ENCODE measurements at places on chromosomes 4 and X. TPM values are rescaled to one million over a fixed set of nuclear protein-coding genes. Genes with fewer than 3 reads are reported as not detected.
A peak's percentile ranks its signal among the peaks of the same experiment; 100 is the strongest.

GRCh38 chr4:148630051-148630450 lies 187.8 kb upstream of the NR3C2 start:
- DNase-seq = no peak

Gene EFHC2
- total RNA-seq = 4.3 TPM

Gene LUZP4
- total RNA-seq = not detected

Gene TRIM61
- 1.5 TPM for total RNA-seq

- no peak for DNase-seq
Observed at GRCh38 chrX:100883654-100884053, 9.5 kb upstream of the NOX1 start.

GRCh38 chr4:70902577-70903290 lies 565 bp downstream of the MOB1B start:
- peak; percentile 78 for DNase-seq

DNA sequence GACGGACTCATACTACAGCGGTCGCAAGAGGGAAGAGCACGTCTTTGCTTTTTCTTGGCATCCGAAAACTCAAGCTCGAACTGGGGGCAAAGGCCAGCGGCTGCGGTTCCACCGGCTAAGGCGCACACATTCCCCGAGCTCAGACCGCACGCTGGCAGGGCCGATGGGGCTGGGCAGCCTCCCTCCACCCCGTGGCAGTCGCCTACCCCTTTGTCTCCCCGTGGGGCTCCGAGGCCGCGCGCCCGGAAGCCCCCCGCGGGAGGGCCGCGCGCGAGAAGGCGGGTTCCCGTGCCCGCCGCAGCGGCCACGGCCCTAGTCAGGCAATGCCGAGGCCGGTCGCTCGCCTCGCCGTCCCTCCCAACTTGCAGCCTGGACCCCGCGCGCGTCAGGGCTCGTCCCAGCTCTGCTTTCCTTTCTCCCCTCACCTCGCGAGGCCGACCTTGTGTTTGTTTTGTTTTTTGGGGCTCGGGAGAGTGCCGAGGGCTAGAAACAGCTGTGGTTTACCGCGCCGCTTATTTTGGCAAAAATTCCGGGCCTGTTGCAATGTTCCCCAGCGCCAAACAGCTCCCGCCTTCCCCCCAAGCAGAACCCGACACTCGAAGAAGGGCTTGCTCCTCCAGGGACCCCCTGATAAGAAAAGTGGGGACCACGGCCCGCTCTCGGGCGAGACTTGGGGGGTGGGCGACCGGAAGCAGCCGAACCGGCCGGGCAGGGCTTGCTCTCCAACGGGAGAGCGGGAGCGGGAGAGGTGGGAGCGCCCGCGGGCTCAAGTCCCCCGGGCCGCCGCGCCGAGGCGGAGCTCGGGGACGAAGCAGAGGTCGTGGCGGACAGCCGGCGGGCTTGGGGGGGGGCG lies 561 bp upstream of the N4BP2 start:
- DNase-seq = peak; percentile 80

- DNase-seq = no peak
Observed at GRCh38 chr4:74009307-74009706, 10.8 kb upstream of the CXCL5 start.

DNA sequence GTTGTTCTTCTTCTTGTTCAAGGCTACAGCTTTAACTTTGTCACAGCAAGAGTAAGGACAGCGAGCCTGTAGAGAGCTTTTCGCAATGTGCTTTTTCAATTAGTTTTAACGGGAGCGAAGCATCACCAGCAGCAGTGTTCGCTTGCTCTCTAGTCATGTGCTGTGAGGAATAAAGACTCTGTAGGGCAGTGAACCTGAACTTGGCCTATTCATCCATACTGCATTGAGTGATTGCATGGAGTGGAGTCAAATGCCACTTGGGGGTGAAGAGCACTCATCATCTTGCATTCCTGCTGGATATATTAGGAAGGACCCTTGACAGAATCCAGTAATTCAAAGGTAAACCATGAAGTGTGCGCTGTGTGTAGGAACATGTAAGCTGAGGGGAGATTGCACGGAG lies 240.0 kb downstream of the FRMPD4 start:
- DNase-seq = no peak

DNA sequence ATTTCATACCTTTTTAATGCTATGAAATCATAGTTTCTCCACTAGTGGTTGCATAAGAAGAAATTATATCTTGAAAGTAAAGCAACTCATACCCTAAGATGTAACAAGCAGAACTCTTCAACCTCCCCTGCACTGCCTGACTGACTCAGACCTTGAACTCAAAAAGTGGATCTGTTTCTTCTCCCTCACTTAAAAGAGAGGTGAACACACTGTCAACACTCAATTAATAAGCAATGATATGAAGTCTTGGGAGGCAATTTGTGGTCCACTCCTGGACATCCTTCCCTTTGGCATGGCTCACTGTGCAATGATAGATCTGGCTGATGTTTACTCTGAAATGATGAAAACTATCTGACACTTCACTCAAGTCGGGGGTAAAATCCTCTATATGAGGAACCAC lies 282.0 kb upstream of the DKK2 start:
- no peak for DNase-seq

GRCh38 chr4:131304686-131305085 lies 1844.4 kb upstream of the PCDH10 start:
- no peak for DNase-seq

- no peak for DNase-seq
Observed at GRCh38 chr4:158787709-158788475, 19.1 kb downstream of the FNIP2 start.

GRCh38 chrX:148610328-148610698 lies 109.9 kb downstream of the AFF2 start:
- DNase-seq = no peak

DNA sequence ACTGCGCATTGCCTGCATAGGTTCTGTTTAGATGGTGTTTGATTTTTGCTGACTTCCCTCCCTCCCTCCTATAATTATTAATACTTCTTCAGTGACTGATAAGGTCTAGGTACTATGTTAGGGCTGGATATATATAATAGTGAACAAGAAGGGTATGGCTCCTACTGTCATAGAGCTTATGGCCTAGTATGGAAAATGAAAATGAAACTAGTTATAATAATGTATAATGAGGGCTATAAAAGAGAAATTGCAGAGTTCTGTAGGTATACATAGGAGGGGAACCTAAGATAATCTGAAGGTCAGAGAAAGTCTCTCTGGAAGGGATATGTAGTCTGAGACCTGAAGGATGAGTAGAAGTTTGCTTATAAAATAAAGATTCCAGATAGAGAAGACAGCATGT lies 102.1 kb downstream of the DCK start:
- DNase-seq = no peak

Gene TLR2
- 5.1 TPM for total RNA-seq

DNA sequence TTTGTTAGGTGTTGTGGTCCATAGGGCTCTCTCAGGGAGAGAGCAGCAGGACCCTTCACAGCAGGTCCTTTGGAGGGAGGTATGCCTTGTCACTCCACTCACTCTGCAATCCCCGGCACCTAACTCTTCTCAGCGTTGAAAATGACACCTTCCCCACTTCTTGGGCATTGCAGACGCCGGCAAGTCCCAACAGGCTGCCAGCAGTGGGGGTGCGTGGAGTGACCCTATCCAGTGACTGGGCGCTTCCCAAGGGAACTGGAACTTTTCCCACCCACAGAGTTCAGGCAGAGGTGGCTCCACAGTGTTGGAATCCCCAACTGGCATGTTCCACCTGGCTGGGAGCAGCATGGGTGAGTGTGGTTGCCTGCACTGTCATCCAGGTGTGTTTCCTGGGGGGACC lies 705.1 kb upstream of the FRG1 start:
- DNase-seq = no peak

Gene SYN1
- 12.1 TPM for total RNA-seq

DNA sequence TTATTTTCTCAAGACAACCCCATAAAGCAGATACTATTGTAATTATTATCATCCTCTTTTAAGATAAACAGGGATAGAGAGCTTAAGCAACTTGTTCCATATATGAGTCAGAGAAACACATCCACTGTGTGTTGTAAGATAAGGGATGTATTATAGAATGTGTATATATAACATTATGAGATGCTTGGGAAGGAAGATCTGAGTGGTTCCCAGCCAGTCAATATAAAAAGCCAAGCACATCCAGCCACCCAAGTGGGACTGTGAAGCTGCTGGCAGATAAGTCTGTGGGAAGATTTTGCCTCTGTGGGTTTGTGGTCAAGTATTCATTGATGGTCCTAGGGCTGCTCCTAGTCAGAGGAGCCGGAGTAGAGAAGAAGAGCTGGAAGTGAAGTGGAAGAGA lies 16.5 kb upstream of the BMPR1B start:
- no peak for DNase-seq

GRCh38 chr4:142801966-142802365 lies 44.1 kb downstream of the INPP4B start:
- no peak for DNase-seq

DNA sequence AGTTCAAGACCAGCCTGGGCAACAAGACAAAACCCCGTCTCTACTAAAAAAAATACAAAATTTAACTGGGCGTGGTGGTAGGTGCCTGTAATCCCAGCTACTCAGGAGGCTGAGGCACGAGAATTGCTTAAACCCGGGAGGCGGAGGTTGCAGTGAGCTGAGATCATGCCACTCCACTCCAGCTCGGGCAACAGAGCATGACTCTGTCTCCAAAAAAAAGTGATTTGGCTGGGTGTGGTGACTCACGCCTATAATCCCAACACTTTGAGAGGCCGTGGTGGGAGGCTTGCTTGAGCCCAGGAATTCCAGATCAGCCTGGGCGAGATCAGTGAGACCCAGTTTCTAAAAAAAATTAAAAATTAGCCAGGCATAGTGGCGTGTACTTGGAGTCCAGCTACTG lies 4.1 kb downstream of the OPHN1 start:
- no peak for DNase-seq

Gene BEX4
- 34.3 TPM for total RNA-seq

GRCh38 chr4:113878668-113879067 lies 100.8 kb downstream of the ARSJ start:
- DNase-seq = no peak

- no peak for DNase-seq
Observed at GRCh38 chr4:174538123-174538875, 16.0 kb upstream of the HPGD start.

DNA sequence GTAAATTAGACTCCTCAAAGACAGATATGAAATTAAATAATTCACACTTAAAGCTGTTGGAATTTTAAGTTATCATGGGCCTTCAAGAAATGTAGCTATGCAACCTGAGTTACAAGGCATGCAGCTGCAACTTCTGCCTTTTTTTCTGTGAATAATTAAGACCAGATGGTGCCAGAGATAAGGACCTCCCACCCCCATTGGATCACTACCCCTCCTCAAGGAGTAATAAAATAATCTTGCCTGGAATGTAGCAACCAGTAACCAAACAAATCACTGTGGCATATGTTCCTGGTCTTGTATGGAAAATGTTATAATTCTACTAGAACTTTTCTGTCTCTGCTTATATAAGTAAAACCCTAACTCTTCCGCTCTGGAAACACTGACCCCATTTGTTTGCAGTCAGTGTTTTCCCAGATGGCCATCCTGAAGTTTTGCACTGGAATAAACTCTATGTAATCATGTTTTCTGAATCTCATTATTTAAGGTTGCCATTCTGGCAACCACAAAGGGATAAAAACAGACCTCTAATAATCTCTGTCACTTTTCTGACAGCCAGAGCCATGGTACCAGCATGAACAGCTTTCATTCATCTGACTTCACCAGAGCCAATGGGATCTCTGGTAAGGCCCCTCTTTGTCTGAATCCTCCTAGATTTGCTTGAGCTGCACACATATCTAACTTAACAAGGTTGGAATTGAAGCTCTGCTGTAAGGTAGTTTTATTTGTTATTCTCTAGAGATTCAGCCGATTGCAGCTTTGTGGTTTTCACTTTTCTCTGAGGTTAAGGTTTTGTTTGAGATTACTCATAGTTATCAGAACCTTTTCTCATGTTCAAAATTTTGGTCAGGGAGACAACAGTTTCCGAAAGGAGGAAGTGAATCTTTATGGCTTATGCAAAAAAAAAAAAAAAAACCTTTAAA lies 274.6 kb downstream of the NAF1 start:
- no peak for DNase-seq

- no peak for DNase-seq
Observed at GRCh38 chr4:45294464-45294863, 568.1 kb upstream of the GNPDA2 start.

- no peak for DNase-seq
Observed at GRCh38 chrX:46500054-46500453, 45.2 kb downstream of the ZNF674 start.

GRCh38 chr4:4870576-4871241 lies 11.2 kb downstream of the MSX1 start:
- no peak for DNase-seq

DNA sequence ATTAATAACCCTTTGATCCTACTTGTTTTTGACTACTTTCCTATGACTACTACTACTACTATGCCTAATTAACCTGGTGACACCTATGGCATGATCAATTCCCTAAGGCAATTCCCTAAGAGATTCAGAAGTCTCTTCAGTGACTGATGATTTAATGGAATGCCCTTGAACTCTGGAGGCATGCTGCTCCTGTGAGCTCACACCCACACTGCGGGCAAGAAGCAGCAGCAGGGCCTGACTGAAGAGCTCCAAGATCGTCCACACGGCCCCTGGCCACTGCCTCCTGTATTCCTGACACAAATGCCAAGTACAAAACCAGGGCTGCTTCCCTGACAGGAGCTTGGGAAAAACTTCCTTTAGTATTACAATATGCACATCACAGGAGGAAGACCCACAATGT lies 74.2 kb upstream of the STS start:
- DNase-seq = no peak

- DNase-seq = no peak
Observed at GRCh38 chr4:180947425-180947824, 1295.8 kb upstream of the TENM3 start.

Gene TMPRSS11B
- total RNA-seq = not detected

Gene FAM156B
- 6.4 TPM for total RNA-seq

GRCh38 chr4:100314057-100314456 lies 123.8 kb upstream of the DDIT4L start:
- DNase-seq = no peak

DNA sequence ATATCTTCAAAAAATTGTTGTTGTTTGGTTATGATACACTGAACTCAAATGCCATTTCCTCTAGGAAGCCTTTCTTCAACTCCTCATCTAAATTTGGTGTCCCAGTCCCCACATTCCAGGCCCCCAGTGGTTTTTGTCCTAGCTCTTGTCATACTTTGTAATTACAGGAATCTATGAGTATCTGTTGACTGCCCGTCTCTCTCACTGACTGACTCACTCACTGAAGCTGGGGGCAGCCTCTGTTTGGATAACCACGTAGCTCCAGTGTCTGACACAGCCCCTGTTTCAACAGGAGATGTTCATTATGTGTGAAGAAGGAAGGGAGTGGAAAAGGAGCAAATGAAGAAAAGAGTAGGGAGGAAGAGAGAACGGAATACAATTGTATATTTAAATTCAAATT lies 284.1 kb upstream of the TENM3 start:
- DNase-seq = no peak

DNA sequence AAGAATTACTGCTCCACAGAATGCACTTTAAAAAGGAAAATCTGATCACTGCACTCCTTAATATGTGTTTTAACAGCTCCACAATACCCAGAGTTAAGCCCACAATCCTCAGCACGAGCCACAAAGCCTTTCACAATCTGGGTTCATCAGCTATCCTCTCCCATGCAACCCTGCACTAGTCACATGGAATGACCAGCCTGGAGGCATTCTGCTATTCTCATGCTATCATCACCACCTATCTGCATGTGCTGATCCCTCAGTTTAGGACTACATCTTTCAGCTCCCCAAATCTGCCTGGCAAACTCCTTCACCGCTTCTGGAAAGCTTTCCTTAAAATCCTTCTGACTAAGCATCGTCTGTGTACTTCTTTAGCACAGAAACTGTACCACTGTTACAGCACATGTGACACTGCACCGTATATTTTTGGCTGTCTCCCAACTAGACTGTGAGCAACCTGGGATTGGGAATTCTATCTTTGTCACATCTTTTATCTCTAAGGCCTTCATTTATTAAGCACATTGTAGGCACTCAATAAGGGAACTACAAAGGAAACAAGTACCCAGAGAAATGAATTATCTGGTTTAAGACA lies 18.3 kb upstream of the EIF1AX start:
- no peak for DNase-seq
